ENCODE measurements at places on chromosomes 7 and 10.

DNA sequence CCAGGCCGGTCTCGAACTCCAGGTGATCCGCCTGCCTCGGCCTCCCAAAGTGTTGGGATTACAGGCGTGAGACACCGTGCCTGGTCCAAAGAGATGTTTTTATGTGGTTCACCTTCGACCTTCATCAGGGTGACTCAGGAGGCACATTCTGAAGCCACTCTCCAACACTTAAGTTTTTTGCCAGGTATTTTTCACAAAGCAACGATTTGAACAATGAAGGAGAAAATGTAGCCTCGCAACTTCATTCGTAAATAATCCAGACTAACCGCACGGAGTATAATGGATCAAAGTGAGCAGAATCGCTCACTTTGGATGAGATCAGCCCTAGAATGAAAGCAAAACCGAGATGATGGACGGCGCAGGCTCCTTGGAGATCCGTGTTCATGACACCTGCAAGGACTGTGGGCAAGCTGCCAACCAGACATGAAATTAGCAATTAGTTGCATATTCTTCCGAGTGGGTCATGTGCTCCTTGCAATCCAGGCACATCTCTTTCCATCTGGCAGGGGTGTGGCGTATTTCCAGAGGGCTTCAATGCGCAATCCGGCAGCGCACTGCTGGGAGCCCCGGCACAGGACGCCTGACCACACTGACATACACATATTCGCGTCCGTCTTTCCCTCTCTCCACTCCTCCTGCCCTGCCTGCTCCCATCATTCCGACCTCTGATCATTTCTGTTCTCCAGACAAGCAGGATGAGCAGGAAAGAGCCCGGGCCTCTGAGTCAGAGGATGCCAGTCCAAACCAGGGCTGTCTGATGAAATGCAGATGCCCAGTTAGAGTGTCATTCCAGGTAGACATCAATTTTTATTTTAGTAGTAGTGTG is 148.4 kb downstream of the KLF6 start:
- no peak for DNase-seq

- DNase-seq: peak; percentile 67
Measured at GRCh38 chr7:107874605-107875446, 16.2 kb upstream of the DLD start.

GRCh38 chr10:10647331-10647730 is 370.3 kb upstream of the CELF2 start:
- DNase-seq: no peak

- DNase-seq: no peak
Measured at GRCh38 chr7:121504482-121504881, 108.4 kb upstream of the FAM3C start.

DNA sequence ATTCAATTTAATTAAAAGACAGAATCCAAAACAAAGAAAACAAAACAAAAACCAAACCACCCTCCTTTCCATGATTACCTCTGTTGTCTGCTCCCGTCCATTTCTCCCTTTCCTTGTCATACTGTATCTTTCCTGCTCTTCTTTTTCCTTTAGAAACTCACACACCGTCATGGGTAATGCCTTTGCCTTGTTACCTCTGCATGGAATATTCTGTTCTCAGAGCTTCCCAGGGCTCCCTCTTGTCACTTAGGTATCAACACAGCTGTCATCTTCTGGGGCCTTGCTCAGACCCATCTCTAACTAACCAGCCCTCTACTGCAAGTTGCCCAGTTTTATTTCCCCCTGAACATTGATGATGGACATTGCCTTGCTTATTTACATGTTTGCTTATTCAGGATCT is 30.2 kb upstream of the GIMAP8 start:
- no peak for DNase-seq

- no peak for DNase-seq
Measured at GRCh38 chr10:130743751-130744271, 567.7 kb downstream of the TCERG1L start.

DNA sequence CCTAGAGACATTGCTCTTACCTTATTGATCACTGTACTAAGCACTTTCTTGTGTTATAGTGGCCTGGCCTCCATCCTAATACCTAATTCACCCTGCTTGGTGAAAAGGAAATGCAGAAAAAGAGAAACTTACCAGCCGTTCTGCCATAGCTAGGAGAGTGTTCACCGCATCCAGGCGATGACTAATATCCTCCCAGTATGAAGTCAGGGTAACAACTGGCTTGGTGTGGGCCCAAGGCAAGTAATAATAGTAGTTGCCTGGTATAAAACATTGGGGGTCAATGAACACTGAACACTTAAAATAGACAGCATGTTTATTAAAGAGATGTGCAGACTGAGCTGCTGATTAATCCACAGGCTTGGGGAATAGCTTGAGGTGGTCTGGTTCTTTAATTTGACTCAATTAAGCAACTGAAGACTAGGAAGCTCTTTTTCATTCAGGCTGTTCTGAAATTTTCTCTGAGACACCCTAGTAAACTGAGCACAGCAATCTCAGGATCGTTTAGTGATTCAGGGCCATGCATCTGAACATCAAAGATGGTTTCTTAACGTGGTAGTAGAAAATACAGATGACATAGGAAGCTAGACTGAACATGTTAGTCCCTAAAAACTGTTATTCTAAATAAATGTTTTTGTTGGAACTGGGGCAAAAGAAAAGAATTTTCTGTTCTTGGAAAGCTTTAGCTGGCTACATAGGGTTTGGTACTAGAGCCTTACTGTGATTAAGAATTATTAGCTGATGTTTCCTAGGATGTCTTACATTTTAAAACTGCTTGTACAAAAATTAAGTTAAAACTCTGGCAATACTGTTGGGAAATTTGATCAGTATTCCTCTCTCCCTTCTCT is 102.2 kb downstream of the MYOF start:
- no peak for DNase-seq

GRCh38 chr7:70710011-70710480 is 421.9 kb upstream of the GALNT17 start:
- DNase-seq: no peak

DNA sequence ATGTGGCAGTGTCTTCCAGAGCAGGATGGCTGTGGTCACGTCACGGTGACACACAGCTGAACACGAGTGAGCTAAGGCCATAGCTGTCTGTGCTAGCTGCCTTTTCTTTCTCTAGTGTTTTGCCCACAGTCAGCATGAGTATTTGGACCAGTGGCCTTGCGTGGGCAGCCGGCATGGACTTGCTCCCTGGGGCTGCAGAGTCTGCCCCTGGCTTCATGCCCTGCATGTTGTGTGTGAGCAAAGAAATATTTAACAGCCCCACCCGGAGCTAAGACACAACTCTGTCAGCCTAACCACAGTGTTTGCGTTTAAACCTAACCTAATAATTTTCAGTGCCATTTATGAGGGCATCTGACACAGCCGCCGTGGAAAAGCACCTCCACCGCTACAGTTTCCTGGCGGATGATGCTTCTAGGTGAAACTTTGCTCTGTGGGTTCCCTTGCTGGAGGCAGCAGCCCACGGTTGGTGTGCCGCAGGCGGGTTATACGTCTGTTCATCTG is 14.6 kb downstream of the CHST12 start:
- peak; percentile 31 for DNase-seq

GRCh38 chr7:133364959-133365690 is 112.2 kb downstream of the EXOC4 start:
- no peak for DNase-seq

- DNase-seq: no peak
Measured at GRCh38 chr10:126402721-126403695, 14.7 kb upstream of the ADAM12 start.

GRCh38 chr10:19920075-19920726 is 104.0 kb downstream of the PLXDC2 start:
- DNase-seq: no peak

DNA sequence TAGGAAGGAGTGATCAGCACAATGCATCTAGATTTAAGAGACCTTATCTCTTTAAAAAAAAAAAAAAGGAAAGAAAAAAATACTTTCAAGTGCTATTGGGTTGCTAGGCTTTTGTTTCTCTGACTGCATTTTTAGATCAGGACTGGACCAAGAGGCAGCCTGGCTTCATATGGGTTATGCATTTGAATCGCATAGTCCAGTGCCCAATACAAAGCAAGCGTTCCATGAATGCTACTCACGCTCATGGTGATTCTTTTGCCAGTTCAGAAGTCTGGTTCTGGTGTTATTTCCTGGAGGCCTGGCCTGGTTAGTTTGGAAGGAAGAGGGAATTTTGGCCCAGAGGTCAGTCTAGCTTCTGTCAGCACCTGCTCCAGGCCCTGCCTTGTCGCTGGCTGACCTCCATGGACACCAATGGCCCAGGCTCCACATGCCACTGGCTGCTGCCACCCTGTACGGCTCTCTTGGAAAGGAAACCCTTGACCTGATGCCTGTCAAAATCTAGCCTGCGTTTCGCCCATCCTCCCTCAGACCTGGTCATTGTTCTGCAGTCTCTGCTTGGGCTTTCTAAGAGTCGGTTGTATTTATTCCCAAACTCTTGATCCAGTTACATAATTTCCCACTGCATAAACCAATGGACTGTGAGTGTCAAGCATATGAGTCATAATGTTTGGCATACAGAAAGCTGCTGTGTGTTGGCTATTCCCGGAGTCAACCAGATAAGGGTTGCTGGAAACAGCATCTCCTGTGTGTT is 74.3 kb upstream of the MKX start:
- DNase-seq: no peak

GRCh38 chr7:97149843-97150242 is 32.3 kb downstream of the SDHAF3 start:
- DNase-seq: no peak

DNA sequence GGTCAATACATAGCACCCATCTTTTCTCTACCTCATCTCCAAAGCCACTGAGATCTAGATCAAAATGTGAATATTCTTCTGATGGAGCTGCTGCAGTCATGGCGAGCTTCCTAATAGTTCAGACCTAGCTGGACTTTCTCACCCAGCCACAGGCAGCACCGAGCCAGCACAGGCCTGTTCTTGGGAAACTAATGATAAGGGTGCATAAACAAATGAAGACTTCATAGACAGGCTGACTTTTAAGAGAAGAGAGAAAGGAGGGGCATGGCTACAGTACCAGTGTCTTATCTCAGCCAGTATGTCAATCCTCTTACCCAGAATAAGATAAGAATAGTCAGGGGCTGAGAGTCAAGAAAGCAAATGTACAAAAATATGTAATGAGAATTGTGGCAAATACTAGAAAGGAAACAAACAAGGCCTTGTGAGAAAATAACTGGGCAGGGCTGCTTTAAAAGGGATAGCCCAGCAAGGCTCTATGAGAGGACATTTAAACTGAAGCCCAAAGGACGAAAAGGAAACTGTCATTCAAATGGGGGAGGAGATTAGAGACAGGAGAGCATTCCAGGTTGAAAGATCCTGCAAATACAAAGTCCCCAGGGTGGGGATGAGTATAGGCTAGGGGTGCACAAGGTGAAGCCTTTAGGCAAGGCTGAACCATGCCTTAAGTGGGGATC is 21.8 kb upstream of the CDK14 start:
- no peak for DNase-seq

GRCh38 chr7:1468643-1469298 is 9.5 kb upstream of the MICALL2 start:
- no peak for DNase-seq

DNA sequence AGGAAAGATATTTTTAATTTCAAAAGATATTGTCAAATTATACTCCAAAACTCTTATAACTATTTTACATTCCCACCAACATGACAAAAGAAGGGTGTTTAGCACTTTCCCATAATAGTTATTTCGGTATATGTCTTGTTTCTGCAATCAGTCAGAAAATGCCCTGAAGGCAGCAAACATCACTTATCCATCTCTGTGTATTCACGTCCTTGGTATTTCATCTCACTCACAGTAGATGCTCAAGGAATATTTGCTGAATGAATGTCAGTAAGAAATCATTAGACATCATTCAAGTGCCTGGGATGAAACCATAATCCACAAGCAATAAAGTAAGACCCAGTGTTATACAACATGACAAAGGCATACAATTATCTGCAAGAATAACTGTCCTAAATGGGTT is 112.7 kb downstream of the GFRA1 start:
- DNase-seq: no peak

DNA sequence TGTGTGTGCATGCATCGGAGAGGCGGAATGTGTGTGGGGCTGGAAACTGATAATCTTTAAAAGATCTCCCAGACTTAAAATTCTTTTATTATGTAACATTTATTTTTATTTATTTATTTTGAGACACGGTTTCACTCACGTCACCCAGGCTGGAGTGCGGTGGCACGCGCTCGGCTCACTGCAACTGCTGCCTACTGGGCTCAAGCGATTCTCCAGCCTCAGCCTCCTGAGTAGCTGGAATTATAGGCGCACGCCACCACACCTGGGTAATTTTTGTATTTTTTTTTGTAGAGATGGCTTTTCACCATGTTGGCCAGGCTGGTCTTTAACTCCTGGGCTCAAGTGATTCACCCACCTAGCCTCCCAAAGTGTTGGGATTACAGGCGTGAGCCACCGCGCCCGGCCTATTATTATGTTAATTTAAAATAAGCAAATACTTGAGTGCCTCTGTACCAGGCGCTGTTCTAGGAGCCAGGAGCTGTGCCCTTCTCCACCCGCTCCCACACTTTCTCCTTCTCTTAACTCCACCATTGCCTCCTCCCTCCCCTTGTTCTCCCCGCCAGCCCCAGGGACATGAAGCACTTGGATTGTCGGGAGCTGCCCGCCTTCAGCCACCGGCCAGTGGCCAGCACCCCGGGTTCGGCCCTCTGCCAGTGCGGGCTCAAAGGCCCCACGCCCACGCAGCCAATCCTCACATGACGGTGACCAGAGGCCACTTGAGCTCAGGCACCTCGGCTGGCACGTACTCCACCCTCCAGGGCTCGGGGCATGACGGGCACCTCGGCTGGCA is 163.6 kb downstream of the DNAJB6 start:
- no peak for DNase-seq

Measured in NCI-H2081 (cell line).